ENCODE measurements at places on chromosomes 16 and 17. TPM values are rescaled to one million over a fixed set of nuclear protein-coding genes. Genes with fewer than 3 reads are reported as not detected.

- DNase-seq = no peak
Observed at GRCh38 chr16:194516-194915, 14.3 kb downstream of the HBQ1 start.

GRCh38 chr17:67180275-67180674, 64.7 kb downstream of the HELZ start:
- peak; percentile 5 for DNase-seq

GRCh38 chr17:19558946-19559345, 25.3 kb downstream of the SLC47A1 start:
- DNase-seq = no peak

GRCh38 chr17:4607773-4608187, 23.5 kb downstream of the SMTNL2 start:
- DNase-seq = peak; percentile 83

DNA sequence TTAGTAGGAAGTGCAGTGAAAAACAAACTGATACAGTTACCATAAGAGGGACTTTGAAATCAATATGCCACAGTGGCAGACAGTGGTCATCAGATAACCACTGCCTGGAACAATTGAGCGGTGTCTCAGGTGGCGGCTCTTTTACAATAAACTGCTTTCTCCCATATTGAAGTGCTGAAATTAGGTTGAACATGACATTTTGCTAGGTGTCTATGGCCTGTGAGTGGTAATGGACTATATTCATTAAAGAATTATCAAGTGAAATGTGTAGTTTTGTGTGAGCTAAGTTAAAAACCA, 214.7 kb downstream of the RPTOR start:
- DNase-seq = no peak

- peak; percentile 64 for DNase-seq
Observed at GRCh38 chr16:81266680-81267095, 28.2 kb downstream of the BCO1 start.

DNA sequence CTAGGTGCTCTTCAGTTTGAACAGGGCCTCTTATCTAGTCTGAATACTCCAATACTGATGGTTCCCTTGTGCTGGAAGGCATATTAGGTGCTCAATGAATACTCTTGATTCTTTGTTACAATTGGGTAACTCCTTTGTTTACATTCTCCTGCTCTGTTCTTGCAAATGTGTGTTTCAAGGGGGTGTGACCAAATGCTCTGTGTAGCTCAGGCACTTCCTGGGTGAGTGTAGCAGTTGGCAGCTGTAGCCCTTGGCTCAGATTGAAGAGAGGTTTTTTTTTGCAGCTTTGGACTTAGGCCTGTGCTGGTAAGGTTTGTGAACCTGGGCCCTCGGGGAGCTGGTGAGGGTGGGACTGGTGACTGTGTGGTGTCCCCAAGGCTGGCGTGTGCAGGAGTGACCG, 20.2 kb downstream of the TBCD start:
- DNase-seq = no peak

DNA sequence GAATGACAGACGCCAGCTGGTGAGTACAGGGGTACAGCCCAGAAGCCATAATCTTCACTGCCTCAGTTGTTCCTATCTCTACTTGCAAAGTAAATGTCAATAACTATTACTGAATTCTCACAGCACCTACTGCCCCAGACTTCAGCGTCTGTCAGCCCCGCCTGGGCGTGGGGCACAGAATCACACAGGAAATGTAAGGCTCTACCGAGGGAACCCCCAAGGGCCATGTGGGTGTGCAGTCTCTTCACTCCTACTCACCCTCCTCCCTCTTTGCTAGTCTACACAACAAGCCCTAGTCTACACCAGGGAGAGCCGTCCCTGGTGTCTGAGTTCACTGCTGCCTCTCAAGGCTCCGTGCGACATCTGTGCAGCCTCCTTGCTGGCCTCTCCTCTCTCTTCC, 4.5 kb downstream of the NPTX1 start:
- no peak for DNase-seq

DNA sequence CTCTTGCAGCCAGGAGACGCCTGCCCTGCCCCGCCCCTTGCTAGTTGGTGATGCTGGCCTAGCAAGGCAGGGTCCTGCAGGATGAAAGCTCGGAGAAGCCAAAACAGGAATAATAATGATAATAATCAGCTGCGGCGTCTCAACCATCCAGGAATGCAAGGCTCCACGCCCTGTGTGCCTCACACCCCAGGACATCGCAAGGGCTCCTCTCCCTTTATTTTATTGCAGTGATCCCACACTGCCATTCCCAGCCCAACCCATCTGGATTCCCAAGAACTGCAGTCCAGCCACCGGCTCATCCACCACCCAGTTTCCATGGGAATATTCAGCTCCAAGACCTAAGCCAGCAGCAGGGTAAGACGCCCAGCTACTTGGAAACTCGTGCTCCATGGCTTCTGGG, 21.0 kb upstream of the ZNF652 start:
- no peak for DNase-seq

- no peak for DNase-seq
Observed at GRCh38 chr17:68148936-68149335, 98.9 kb upstream of the AMZ2 start.

- no peak for DNase-seq
Observed at GRCh38 chr16:70494202-70494770, 29.1 kb downstream of the COG4 start.

- DNase-seq = no peak
Observed at GRCh38 chr17:10055262-10055975, 143.0 kb downstream of the GAS7 start.

GRCh38 chr17:49213399-49213798, 2.9 kb downstream of the ABI3 start:
- no peak for DNase-seq

- no peak for DNase-seq
Observed at GRCh38 chr17:57733085-57733484, 12.0 kb downstream of the CCDC182 start.

DNA sequence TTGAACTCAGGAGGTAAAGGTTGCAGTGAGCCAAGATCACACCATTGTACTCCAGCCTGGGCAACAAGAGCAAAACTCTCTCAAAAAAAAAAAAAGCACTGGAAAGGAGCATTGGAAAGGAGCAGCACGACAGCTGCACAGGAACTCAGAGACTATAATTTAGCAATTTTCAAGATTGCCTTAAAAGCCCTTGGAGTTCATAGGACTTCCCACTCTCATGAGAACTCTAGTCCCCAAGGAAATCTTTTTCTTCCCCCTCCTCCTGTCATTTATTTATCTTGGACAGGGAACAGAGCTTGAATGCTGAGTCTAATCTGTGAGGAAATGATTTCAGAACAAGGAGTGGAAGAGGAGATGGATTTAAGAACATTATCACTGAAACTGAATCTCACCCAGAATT, 69.0 kb downstream of the PLXDC1 start:
- no peak for DNase-seq

DNA sequence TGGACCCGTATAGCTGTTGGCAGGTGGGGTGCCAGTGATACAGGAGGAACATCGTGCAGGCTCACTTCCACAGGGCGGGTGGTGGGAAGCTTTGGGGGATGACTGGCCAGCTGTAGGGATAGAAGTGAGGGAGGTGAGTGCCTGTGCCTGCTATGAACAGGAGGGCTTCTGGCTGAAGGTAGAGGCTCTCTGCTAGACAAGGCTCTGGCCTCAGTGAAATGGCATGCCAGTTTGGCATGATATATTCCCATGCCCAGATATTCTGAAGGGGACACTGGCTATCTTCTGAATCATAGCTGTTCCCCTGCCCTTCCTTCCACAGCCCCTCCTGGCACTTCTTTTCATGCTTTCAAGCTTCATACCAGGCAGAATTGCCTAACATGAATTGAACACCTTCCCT, 19.1 kb downstream of the PHAF1 start:
- no peak for DNase-seq

GRCh38 chr17:56648321-56648720, 54.8 kb downstream of the NOG start:
- no peak for DNase-seq

- no peak for DNase-seq
Observed at GRCh38 chr16:72985995-72986394, 61.9 kb downstream of the ZFHX3 start.

DNA sequence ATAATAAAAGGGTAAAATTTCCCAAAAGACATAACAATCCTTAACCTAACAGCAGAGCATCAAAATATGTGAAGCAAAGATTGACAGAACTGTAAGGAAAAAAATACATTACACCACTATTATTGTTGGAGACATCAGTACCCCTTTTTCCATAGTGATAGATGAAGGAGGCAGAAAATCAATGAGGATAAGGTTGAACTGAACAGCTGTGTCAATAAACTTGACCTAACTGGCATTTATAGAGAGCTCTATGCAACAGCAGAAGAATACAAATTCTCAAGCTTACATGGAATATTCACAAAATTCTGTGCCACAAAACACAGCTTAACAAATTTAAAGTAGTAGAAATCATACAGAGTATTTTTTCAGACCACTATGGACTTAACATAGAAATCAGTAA, 195.0 kb upstream of the ELAC2 start:
- no peak for DNase-seq

DNA sequence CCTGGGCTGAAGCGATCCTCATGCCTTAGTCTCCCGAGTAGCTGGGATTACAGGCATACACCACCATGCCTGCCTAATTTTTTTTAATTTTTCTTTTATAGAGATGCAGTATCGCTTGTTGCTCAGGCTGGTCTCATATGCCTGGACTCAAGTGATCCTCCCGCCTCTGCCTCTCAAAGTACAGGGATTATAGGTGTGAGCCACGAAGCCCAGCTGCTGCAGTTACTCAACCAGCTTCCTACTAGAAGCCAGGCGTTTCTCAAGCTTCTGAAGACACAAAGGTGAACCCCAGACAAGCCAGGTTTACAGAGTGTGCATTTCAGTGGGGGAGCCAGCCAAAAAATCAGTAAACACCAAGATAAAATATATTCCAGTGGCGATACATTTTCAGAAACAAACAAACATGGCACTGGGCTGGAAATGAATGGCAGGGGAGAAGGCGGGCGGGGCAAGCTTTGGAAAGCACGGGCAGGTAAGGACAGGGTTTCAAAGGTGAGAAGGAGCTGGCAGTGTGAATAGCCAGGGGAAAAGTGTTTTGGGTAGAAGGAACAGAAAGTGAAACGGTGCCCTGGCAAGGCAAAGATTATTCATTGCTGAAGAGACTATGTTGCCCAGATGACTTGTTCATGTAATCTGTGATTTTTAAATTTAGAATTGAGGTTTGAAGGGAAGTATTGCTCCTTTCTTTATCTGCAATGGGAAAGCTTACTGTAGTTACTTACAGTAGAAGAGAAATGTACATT, 471.1 kb downstream of the WWOX start:
- DNase-seq = no peak

Gene ABCA6
- polyA plus RNA-seq = 1.6 TPM

Gene RND2
- polyA plus RNA-seq = 2.6 TPM

Gene MYH2
- polyA plus RNA-seq = not detected

Gene TBX2
- 29.3 TPM for polyA plus RNA-seq

Measured in hepatocyte (in vitro differentiated cells).